ENCODE measurements at places on chromosomes 3 and 15. TPM values are rescaled to one million over a fixed set of nuclear protein-coding genes. Genes with fewer than 3 reads are reported as not detected.

GRCh38 chr15:50003786-50004334 is 115.2 kb downstream of the ATP8B4 start:
- peak; percentile 29 for DNase-seq

GRCh38 chr3:144426967-144427366 is 455.3 kb downstream of the DIPK2A start:
- no peak for DNase-seq

RPP14 gene
- 26.9 TPM for polyA plus RNA-seq

- DNase-seq, result no peak
Observed at GRCh38 chr15:60795889-60796288, 316.9 kb upstream of the ICE2 start.

DNA sequence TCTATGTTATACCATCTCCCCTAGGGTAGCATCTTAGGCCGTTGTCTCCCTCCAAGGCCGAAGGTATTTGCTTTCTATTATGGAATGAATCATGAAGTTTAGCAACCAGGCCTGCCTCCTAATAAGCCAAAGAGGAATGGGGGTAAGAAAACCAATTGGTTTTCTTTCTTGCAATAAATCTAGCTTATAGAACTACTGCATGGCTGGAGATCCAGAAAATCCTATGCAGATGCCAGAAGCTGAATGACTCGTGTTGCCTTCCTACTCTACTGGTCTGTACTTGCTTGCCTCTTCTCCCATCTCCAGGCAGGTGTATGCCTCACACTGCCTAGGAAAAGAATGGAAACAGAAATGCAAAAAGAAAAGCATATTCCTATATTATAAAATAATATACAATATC is 31.1 kb upstream of the IL16 start:
- no peak for DNase-seq

CD200 gene
- polyA plus RNA-seq, result 34.0 TPM

DNA sequence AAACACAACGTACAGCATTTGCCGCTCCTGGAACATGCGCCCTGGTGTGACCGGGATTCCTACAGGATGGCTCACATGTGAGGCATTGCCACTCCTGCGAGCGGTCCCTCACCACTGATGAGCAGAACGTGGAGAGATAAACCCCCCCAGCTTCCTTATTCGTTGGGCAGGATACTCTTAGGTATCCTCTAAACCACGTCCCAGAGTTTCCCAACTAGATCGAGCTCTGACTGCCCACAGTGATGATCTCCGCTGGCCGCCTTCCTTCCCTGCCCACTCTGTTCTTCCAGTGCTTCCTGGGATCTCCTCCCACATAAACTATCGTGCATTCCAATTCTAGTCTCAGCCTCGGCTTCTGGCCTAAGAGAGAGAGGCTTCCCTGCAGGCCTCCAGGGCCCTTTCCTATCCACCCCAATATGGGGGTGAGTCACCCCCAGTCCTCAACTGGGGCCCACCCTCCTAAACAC is 91.8 kb downstream of the TOP2B start:
- no peak for DNase-seq

- no peak for DNase-seq
Observed at GRCh38 chr15:61106044-61106834, 122.9 kb downstream of the RORA start.

GRCh38 chr3:46337911-46338310 is 16.0 kb upstream of the CCR2 start:
- no peak for DNase-seq

SH2D7 gene
- polyA plus RNA-seq, result 0.64 TPM

GRCh38 chr3:17442332-17443049 is 299.9 kb downstream of the TBC1D5 start:
- no peak for DNase-seq

ULK3 gene
- polyA plus RNA-seq, result 33.3 TPM

- no peak for DNase-seq
Observed at GRCh38 chr15:57384816-57385215, 8.5 kb downstream of the CGNL1 start.

DNA sequence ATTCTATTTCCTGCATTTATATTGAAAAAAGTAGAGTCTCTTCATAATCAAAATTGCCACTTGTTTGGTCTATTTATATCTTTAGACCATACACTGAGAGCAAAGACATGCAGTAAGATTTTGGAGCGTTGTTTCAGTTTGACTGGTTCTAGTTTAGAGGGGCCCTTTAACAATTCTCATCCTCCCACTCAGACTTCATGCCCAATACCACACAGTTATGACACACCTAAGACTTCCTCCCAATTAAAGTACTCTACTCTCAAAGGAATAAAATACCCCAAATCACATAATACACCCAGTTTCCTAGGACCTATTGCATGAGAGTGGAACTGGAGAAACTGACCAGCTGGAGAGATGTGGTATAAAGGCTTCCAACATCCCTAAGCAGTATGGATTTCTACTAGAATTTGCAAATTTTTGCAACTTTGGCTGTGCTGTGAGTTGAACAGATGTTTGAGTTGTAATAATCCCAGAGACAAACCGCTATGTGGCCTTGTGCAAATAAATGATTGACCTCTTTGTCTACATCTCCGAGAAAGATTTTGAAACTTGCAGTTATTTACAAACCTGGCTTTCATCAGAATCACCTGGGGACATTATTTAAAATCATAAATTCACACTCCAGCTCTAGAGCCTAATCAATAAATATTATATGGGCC is 170.0 kb upstream of the ROBO2 start:
- no peak for DNase-seq

DNA sequence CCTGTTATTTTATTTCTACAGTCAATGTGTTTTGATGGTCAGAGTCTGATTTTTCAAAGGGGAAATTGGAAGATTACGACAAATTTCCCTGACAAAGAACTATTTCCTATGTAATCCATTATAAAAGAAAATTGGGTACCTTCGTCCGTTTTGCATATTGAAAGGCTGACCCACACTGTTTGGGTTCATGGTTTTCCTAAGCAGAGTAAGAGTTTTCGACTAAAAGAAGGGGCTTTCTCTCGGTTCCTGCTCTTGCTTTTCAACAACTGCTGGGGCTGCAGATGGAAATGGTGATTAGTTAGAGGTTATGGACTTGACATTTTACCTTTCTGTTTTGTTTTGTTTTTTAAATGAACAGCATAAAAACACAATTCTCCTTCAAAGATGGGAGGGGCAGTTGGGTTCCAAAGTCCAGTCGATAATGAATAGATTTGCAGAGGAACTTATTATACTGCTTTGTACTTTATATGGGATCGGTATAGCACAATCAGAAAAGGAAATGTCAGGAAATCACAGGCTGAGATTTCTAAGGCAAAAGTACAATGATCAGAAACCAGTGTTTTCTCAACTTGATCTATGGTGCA is 978 bp downstream of the KCNMB2 start:
- DNase-seq, result no peak

ILDR1 gene
- 9.2 TPM for polyA plus RNA-seq

- no peak for DNase-seq
Observed at GRCh38 chr3:146577662-146578061, 27.5 kb downstream of the PLSCR5 start.
